NCI-H1930 (cell line): ENCODE measurements at places on chromosomes 3 and 15.

DNA sequence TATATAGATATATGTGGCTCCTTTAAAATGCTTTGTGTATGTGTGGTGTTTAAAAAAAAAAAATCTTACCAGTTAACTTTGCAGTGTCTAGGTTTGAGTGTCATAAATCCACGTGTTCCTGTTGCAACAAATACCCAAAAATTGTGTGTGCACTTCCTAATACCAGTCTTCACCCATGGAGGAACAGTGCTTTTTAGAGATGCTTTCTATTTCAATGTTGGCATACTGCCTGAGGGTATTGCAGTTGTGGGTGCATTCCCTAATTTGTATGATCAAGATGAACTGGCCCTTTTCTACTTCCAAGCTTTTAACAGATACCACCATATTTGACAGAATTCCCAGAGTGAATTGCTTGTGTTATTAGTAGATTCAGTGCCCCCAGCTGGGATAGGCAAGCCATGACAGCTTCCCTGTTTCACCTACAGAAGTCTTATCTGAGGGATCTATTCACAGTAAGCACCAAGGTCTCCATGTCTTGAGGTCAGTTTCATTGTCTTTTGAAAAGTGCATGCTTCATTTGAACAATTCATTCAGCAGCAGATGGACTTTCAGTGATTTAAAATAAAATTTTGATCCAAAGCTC is 68.9 kb upstream of the GOLGA6B start:
- DNase-seq: no peak

- no peak for DNase-seq
Observed at GRCh38 chr15:56628893-56629532, 104.3 kb downstream of the ZNF280D start.

- no peak for DNase-seq
Observed at GRCh38 chr3:126537730-126538281, 13.9 kb downstream of the CHST13 start.

GRCh38 chr15:65957451-65957850 is 88.2 kb downstream of the RAB11A start:
- DNase-seq: no peak

- DNase-seq: no peak
Observed at GRCh38 chr15:98743177-98743576, 94.8 kb downstream of the IGF1R start.

DNA sequence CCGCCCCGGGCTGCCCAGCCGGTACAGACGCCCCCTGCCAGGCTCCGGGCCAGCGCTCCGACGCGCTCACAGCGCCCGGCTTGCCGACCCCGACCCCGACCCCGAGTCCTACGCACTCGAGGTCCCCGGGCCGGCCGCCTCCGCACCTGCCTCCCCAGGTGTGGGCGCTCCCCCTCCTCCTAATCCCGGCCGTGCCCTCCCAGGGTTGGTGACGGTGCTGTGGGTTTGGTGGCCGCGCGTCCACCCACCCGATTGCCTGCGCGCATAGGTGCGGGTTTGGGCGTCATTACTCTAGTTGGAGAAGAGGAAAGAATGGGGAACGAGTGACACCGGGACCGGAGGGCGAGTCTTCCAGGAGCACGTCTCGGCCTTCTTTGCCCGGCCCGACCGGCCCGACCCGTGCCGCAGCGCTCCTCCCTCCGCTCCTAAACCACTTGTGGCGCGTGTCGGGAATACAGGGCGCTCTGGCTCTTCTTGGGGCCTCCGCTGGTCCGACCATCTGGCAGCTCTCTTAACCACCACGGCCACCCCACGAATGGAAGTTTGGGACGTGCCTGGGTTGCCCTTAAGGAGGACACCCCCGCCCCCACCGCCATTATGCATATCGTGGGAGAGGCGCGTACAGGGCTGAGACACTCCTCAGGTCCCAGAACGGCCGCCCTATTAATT is 810 bp upstream of the THRB start:
- DNase-seq: peak; percentile 7

GRCh38 chr15:81087066-81087465 is 47.0 kb upstream of the CFAP161 start:
- DNase-seq: no peak

DNA sequence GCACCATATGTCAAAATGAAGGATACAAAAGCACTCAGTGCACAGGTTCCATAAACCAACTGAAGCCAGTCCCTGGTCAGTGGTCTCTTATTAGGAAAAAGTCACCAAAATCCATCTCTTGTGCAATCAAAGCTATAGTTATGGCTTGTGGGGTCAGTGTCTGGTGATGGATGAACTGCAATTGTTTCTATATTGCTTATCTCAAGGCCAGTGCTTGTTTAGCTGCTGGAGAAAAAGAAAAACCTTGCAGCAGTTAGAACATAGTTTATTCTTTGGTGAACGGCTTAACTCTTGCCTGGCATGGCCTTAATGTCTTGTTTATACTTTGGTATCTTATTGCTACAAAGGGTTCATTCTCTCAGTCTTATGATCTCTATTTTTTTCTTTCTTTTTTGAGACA is 2.9 kb upstream of the UQCRC1 start:
- no peak for DNase-seq

GRCh38 chr3:101690972-101691371 is 4.5 kb upstream of the RPL24 start:
- DNase-seq: no peak

DNA sequence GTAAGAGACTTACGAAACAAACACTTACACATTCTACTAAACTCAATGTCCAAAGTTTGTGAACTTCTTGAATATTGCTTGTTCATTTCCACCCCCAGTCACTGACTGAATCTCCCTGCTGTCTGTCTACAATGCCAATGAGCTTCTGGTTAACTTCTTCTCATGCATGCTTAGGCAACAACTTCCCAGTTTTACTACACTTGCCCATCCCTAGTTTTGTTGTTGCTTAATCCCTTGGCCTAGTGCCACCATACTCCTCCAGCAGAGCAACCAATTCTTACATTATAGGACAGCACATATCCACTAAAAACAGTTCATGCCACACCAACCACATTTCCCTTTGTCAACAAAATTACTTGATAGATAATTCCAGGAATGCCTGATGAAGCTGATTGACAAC is 40.9 kb upstream of the CCR2 start:
- DNase-seq: no peak

DNA sequence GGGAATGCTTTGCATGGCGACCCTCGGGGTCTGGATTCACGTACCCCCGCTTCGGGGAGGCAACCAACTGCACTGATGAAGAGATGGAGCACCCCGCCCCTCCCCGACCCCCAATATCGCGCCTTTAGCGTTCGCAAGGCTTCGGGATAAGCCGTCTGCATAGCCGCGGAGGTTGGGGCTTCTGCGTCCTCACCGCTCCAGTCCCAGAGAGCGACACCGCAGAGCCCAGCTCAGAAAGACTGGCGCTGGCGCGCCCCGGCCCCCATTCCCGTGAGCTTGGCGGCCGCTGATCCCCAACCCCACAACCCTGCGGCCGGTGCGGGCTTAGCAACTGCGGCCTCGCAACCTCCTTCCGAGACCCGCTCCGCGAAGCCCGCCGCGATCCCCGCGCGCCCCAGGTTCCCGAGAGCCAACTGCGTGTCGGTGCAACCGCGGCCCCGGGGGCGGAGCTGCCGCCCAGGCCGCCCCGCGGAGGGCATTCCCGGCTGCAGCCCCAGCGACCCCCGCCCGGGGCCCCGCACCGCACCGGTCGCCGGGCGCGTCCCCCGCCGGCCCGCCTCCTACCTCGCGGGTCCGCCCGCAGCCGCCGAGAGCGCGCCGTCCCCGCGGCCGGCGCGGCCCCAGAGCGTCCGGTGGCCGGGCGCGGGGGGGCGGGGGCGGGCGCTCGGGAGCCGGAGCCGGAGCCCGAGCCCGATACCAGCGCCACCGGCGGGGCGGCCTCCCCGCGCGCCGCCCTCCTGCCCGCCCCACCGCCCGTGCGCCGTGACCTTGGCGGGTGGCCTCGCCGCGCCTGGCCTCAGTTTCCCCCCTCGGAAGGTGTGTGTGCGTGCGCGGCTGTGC is 79.5 kb downstream of the IQSEC1 start:
- DNase-seq: no peak

DNA sequence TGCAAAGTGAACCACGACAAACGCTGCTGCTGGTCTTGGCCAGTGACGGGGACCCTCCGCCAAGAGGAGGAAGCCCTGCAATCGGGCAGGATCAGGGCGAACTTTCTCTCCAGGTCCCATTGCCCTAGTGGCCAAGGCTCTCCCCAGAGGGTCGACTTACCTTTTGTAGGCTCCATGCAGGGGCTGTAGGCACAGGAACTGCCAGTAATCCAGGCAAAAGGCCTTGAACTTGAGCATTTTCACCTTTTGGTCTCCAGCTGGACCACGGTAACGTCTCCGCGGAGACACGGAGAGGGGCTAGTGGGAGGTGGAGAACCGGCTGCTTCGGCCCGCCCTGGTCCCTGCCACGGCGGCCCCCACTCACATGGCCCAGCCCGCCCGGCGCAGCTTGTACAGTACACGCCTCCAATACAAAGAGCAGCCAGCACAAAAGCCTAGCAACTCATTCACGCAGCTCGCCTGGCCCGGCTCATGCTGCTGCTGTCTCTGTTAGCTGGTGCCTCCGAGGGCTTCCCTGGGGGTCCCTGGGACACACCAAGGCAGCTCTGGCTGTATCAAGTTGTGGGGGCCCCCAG is 31.0 kb downstream of the IQSEC1 start:
- no peak for DNase-seq

DNA sequence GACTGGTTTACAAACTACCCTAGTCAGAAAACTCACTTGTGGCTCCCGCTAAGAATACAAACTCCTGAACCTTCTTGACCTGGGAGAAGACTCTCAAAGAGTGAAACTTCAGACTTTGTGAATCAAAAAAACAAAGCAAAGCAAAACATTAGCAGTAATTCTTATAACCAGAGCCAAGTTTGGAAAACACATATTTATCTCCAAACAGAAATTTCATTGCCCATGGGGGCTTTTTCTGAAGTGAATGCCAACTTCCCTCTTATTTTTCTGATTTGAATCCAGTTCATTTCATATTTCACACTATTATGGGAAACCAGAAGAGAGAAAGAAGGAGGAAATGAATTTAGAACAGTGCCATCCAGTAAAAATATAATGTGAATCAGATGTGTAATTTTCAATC is 55.7 kb upstream of the ZNF385D start:
- no peak for DNase-seq

DNA sequence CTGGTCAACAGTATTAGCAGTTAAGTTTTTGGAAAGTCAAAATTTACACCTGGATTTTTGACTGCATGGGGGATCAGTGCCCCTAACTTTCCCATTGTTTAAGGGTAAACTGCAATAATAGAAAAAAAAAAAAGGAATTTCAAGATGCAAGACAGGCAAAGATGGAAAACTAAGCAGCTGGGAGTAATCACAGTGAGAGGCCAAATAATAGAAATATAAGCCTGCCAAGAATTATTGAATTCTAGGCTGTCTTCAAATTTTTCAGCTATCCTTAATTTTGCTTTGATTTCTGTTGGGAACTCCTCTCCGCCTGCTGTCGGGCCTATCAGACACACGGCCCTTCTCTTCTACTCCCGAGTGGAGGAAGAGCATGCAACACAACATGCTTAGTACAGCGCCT is 215.5 kb upstream of the LMCD1 start:
- DNase-seq: no peak

GRCh38 chr3:129063841-129064482 is 3.4 kb downstream of the GP9 start:
- DNase-seq: no peak
